RKO (cell line): ENCODE measurements at places on chromosomes 4 and X.

DNA sequence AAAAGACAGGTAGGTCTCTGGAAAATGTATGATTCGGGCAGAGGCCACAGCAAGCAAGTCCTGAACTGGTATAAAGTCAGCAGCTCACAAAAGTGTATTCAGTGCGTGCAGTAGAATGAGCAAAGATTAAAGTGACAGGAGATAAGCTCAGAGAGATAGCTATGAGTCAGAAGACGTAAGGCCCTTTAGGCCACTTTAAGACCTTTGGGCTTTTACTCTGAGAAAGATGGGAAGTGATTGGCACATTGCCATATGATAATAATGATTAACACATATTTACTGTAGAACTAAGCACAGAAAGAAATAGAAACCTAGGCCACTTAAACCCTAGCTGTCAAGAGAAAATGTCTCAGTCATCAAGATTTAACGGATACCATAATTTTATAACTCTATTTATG is 51.7 kb downstream of the TBCK start:
- no peak for DNase-seq

DNA sequence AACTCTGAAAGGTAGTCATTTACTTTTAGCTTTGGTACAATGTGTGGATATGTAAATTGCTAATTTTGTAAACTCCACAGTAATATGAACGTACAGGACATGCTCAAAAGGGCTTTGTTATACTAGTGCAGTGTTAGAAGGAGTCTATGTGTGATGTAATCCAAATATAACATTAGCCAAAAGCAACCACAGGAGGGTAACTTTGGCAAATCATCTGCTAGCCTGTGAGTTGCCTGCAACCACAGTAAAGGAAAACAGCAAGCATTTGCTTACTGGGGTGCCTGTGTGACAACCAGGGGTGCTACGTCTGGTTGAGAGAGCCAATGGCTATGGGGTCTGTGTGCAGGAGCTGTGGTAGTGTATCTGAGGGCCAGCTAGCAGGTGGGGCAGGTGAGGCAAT is 245.8 kb downstream of the ADAMTS3 start:
- no peak for DNase-seq

- DNase-seq, result no peak
Observed at GRCh38 chrX:154325541-154325940, 29.9 kb downstream of the TKTL1 start.

- peak; percentile 37 for DNase-seq
Observed at GRCh38 chrX:1673337-1673736, 58.5 kb downstream of the ASMT start.

DNA sequence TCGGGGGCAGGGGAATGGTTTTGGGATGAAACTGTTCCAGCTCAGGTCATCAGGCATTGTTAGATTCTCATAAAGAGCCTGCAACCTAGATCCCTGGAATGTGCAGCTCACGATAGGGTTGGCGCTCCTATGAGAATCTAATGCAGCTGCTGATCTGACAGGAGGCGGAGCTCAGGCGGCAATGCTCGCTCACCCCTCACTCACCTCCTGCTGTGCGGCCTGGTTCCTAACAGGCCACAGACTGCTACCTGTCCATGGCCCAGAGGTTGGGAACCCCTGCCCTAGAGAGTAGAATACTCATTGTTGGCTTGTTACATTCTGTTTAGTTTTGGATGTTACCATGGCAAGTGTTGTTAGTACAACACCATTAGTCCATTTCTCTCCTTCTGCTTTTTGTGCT is 40.8 kb upstream of the STX18 start:
- DNase-seq, result no peak

DNA sequence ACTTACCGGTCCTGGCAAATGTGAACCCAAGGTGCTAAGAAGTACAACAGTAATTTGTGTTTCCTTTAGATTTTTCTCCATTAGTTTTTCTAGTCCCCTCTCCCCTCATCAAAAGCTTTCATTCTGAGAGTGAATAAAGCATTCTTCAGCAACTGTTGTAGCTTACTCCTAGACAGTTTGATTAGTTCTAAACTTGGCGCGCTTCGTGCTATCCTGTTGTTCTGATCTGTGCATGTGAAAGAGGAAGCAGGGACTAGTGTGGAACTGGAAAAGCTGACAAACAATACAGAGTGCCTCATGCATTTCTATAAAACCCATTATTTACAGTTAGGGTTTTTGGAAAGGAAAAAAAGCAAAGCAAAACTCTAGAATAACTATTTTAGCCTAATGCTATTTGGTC is 556.9 kb upstream of the SLIT2 start:
- no peak for DNase-seq

GRCh38 chrX:41085512-41085877 is 250 bp downstream of the USP9X start:
- peak; percentile 63 for DNase-seq

- no peak for DNase-seq
Observed at GRCh38 chr4:24999392-25000089, 31.2 kb downstream of the LGI2 start.

- peak; percentile 28 for DNase-seq
Observed at GRCh38 chr4:97819294-97819693, 324.0 kb downstream of the STPG2 start.

- no peak for DNase-seq
Observed at GRCh38 chr4:186604124-186604807, 48.9 kb upstream of the MTNR1A start.

DNA sequence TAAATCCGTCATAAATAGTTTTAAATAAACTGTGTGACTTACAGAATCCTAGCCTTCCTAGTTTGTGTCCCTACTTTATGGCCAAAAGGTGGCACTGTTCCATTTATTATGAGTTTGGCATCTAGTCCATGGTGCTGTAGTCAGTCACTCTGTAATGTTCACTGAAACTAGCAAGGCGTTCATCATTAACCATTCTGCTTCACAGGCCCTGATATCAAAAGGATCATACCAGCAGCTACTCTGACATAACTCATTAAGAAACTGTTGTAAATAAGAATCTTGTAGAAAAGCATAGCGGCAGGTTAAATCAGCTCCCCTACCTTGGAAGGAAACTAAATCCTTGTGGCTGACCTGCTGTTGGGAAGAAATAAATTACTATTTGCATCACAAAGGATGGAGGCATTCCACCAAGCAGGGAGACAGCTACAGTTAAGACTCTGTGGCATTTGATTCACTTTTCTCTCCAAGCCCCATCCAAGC is 919.6 kb upstream of the DIAPH2 start:
- DNase-seq, result peak; percentile 69

GRCh38 chr4:153884325-153884724 is 95.4 kb upstream of the SFRP2 start:
- no peak for DNase-seq

DNA sequence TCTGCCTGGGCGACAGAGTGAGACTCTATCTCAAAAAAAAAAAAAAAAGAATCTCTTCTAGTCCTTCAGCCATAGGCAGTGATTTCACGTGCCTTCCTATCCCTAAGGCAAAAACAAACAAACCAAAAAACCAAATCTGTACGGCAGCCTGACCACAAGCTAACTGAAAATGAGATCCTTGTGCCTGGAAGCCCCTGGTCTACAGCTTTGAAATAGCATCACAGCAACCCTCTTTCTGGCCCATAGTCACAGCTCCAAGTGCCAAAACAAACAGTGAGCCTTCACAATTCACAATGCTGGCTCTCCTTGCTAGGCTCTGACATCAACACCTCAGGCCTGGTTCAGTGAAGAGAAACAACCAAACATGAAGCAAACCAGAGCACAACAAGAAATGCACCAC is 46.1 kb downstream of the TMEM150C start:
- no peak for DNase-seq

DNA sequence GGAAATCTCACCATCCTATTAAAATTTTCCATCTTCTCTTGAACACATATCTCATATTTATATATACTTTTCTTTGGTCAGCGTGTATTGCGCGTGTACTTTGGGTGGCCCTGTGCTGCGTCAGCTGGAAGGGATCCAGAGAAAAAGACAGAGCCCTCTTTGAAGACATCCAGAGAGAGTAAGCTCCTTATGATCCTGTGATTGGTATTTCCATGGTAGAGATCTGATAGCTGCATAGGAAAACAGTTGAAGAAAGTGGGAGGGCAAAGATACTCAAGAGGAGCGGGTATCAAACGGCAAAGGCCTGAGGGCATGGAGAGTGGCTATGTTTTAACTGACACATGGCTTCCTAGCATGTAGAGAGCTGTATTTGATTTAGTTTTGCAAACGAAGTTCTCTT is 4.4 kb upstream of the HPGD start:
- DNase-seq, result no peak

DNA sequence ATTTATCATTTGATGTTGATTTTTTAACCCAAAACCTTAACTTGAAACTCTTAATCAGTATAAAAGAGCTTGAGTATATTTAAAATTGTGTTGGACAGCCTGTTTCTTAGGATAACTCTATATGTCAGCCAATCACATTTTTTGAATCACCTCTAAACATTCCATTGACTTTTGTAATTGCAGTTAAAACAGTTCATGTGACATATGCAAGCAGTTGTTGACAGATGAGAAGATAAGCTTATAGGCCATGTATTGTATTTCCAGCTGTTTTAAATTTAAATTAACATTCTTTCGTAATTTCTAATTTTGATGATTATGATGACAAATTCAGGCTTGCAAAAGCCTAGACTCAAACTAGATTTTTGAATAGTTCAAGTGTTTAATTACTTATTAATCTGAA is 17.4 kb downstream of the VEGFC start:
- no peak for DNase-seq

DNA sequence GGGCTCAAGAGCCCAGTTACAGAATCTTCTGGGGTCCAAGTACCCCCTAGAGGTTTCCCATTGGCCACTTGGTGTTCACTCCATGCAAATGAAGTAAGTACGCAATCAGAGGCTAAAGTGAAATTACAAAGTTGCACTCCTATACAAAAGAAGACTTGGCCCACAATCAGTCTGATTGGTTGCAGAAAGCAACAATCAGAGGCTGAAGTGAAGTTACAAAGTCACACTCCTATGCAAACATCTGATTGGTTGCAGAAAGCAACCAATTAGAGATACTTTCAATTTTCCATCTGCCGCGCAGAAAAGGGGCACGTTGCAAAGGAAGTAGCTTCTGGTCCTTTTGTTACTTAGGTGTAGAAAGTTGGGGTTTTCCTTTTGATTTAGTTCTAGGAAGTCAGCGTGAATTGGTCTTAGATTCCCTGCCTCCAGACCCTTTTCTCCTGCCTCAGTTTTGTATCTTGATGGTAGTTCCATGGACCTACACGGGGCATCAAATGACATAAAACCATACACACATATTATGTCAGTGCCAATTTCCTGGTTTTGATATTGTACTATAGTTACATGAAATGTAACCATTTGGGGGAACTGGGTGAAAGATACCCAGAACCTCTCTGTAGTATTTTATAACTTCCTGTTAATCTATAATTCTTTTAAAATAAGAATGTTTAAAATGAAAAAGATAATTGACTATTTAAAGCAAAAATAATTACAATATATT is 12.4 kb upstream of the PIN4 start:
- no peak for DNase-seq
